ENCODE measurements at places on chromosomes 7 and 10.

GRCh38 chr10:117318909-117319308 is 56.3 kb downstream of the PDZD8 start:
- DNase-seq: no peak

DNA sequence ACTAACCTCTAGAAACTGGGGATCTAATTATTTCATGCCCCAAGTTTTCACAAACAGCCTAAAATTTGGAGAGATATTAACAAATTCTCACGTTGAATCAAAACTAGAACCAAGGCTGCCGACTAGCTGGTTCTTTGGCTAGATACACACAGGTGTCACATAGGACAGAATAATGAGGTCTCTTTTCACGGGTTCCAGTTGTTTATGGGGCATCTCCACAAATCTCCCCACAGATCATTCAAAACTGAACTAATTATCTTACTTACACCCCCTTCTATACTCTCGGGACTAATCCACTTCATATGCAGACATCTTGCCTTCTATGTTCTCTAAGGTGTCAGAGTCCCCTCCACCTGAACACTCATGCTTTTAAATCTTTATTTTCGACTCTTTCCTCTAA is 16.4 kb upstream of the OR2AE1 start:
- no peak for DNase-seq

DNA sequence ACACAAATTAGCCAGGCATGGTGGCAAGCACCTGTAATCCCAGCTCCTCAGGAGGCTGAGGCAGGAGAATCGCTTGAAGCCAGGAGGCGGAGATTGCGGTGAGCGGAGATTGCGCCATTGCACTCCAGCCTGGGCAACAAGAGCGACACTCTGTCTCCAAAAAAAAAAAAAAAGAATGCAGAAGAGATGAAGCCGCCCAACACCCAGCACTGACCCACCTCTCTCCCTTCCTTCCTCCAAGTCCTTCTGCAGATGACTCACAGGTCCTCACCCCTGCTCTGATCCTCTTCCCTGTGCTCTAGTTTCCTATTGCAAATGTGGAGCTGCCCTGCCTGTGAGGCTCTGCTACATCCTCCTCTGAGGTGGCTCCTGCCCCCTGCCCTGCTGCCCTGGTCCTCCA is 22.0 kb upstream of the OPALIN start:
- DNase-seq: no peak

DNA sequence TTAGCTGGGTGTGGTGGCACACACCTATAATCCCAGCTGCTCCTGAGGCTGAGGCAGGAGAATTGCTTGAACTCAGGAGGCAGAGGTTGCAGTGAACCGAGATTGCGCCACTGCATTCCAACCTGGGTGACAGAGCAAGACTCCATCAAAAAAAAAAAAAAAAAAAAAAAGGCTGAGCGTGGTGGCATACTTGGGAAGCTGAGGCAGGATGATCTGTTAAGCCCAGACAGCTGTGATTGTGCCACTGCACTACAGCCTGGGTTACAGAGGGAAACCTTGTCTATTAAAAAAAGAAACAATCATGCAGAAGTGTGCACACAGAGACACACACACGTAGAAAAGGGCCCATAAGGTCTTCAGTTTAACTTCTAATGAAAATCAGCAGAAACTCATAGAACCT is 150.6 kb downstream of the TPST1 start:
- DNase-seq: no peak

GRCh38 chr10:25075825-25076224 is 59.4 kb downstream of the THNSL1 start:
- no peak for DNase-seq

- no peak for DNase-seq
Observed at GRCh38 chr10:99520040-99520846, 12.5 kb upstream of the NKX2-3 start.

GRCh38 chr7:129752760-129753159 is 141.2 kb downstream of the NRF1 start:
- no peak for DNase-seq

- no peak for DNase-seq
Observed at GRCh38 chr7:131932271-131932670, 375.8 kb upstream of the PODXL start.

DNA sequence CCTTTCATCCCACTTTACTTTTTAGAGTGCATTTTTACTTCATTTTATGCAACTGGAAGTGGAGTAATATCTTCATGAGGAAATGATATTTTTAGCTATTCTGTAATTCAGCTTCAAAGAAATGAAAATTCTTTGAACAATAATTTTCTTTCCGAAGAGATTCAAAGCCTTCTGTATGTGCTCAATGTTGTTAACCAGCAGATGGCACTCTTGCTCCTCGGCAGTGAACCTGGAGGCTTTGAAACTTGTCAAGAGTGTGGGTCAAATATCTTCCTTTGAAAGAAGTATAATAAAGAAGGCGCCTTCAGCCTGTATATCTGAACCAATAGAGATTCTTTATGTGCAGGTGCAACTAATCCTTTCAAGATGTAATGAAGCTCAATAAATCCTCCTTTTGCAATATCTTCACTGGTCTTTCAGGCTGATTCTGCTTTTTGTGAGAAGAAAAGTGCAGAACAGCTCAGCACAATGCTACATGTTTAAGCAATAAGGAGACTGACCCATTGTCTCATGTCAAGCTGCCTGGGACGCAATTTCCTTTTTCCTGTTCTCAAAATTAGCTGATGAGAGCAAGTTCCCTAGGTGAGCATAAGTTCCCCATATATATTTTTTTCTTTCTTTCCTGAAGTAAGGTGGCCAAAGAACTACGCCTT is 258.4 kb downstream of the SEMA3A start:
- peak; percentile 63 for DNase-seq

DNA sequence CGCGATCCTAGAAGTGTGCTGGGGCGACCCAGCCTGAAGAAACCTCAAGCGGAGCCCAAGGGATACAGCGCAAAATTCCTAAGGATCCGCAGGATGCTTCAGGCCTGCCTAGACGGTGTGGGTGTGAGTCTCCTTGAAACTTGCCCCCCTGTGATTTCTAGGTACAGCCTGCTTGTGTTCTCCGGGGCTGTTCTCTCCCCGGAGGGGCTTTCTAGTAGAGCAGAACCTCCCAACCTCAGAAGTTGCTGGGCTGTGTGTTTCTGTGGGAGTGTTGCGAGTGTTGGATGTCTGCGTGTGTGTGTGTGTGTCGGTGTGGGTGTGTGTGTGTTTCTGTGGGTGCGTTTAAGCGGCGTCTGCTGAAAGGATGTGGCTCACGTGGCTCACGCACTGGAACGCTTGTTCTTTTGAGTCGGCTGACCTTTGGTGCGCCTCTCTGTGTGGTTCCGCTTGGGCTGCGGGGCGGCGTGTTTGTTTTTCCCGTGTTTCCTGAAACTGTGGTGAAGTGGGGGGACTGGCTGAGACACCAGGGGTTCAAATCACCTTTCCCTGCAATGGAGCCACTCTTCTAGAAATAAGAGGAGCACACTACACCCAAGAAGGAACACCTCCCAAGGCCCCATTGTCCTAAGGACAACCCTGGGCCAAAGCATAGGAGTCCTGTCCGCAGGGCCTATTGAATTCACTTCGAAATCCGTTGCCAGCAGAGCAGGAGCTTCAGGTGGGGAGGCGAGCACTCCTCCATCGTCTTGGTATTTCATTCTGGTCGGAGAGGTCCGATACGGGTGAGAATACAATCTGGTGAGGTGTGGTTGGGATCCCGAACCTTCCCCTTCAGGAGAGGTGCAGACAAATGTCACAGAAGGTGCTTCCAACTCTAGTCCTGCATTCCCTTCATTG is 25.1 kb upstream of the ZNF273 start:
- no peak for DNase-seq

DNA sequence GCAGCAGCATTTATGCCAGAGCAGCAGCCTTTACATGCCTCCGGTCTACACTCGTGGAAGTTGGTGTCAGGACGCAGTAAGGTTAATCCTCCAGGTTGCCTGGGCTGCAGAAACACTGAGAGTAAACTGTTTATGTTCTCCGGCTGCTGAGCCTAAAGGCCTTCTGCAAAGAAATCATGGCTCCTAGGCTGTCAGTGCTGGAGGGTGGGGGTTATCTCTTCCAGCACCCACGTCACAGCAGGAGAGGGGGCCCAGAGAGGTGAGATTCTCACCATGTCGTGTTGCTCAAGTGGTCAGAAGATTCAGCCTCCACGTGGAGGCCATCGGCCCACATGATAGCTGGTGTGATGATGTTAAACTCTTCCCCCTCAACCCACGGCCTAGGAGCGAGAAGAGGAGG is 41.2 kb downstream of the COL13A1 start:
- DNase-seq: no peak

DNA sequence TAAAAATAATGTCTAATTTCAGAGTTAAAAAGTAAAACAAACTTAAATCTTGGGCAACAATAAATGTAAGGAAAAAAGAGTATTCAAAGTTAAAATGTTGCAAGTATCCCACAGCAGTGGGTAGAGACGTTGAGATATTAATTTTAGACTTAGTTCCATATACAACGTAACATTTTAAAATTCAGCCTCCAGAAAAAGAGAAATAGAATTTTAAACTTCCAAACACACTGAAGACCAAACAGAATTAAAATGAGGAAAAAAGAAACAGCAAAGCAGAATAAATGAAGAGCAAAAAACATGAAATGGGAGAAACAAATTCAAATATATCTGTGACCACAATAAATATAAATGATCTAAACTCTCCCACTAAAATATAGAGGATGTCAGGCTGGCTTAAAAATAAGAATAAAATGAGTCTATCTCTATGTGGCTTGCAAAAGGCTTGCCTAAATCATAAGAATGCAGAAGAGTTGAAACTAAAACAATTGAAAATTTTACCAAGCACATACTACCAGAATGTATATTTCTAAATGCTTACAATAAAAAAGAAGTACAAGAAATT is 46.0 kb upstream of the EGFR start:
- DNase-seq: no peak

GRCh38 chr7:19713676-19714075 is 4.8 kb upstream of the POLR1F start:
- DNase-seq: no peak
